ENCODE measurements at places on chromosomes 4 and X. TPM values are rescaled to one million over a fixed set of nuclear protein-coding genes. Genes with fewer than 3 reads are reported as not detected.

The CENPC gene
- 33.2 TPM for total RNA-seq

The TBC1D9 gene
- total RNA-seq: 14.7 TPM

The MAGEA9B gene
- not detected for total RNA-seq

The MAGEH1 gene
- total RNA-seq: 74.0 TPM

The CYLC1 gene
- total RNA-seq: not detected

The BCAP31 gene
- 170 TPM for total RNA-seq

The FABP2 gene
- not detected for total RNA-seq

The CXorf49 gene
- not detected for total RNA-seq

The AKAP14 gene
- not detected for total RNA-seq

The HGFAC gene
- 0.54 TPM for total RNA-seq

The HSD17B13 gene
- total RNA-seq: 0.22 TPM

The RLIM gene
- 55.2 TPM for total RNA-seq

The DUX4 gene
- not detected for total RNA-seq

The TBC1D8B gene
- total RNA-seq: 21.8 TPM

The C4orf51 gene
- not detected for total RNA-seq

The CENPVL2 gene
- total RNA-seq: not detected

The AFM gene
- not detected for total RNA-seq

The SLITRK4 gene
- total RNA-seq: 2.2 TPM

The ESX1 gene
- not detected for total RNA-seq

The DKK2 gene
- 1.5 TPM for total RNA-seq

The NFXL1 gene
- total RNA-seq: 24.3 TPM

The DIPK2B gene
- 24.9 TPM for total RNA-seq

The SRPX2 gene
- 24.1 TPM for total RNA-seq

The ZNF630 gene
- total RNA-seq: 2.6 TPM

The CSAG1 gene
- total RNA-seq: not detected

The CSAG3 gene
- total RNA-seq: not detected

The UGT2A1 gene
- not detected for total RNA-seq

The SMARCA1 gene
- 67.1 TPM for total RNA-seq

The TMPRSS11F gene
- total RNA-seq: not detected
